ENCODE measurements at places on chromosomes 13 and 19.

- no peak for DNase-seq
Observed at GRCh38 chr13:41465898-41466320, 8.6 kb downstream of the RGCC start.

DNA sequence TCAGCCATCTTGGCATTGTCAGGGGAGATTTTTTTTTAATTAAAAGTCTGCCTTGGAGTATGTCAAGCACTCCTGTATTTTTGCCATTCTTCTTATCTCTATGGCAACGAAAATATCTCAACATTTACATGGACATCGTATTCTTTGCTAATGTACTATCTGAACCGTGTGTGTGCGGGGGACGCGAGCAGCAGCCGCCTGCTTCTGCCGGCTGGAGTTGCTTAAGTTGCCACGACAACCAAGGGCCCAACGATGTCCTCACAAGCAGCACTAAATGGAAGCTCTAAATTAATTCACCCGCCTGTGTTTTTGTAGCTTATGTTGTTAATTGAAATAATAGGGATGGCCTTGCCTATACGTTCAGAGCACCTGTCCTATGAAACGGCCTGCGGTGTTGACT lies 309.5 kb downstream of the TEX29 start:
- no peak for DNase-seq

DNA sequence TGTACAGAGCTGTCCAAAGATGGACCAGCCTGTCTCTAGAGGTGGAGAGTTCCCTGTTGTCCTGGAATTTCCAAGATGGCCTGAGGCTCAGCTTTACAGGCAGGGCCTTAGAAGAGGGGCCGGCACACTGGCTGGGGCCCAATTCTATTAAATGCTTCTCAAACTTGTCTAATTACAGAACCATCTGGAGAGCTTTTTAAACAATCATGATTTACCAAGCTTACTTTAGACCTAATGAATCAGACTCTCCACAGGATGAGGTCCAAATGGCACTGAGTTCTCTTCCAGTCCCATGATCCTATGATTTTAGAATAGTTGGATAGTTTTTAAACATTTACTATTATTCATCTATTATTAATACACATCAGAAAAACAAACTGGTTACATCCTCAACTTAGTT lies 123.5 kb downstream of the DNAJC3 start:
- no peak for DNase-seq

GRCh38 chr13:79392882-79393563 lies 13.0 kb downstream of the RBM26 start:
- DNase-seq = no peak

All from HEK293T (cell line).